ENCODE measurements at places on chromosomes 7 and 10. TPM values are rescaled to one million over a fixed set of nuclear protein-coding genes. Genes with fewer than 3 reads are reported as not detected.

GRCh38 chr7:66054063-66054462, 21.6 kb upstream of the ASL start:
- no peak for DNase-seq
- H3K27me3 ChIP-seq, result no peaks in the 10 kb centered on the region
- H3K4me3 ChIP-seq, result no peak overlapping the region
- H3K27ac ChIP-seq, result no peak overlapping the region

- H3K4me1 ChIP-seq, result no peaks in the 10 kb centered on the region
- no peak overlapping the region for H3K27ac ChIP-seq
- H3K4me3 ChIP-seq, result no peak overlapping the region
- H3K27me3 ChIP-seq, result no peaks in the 10 kb centered on the region
Observed at GRCh38 chr10:128869101-128869749, 597.8 kb upstream of the MGMT start.

- H3K36me3 ChIP-seq, result no peaks in the 10 kb centered on the region
- H3K27me3 ChIP-seq, result no peaks in the 10 kb centered on the region
- no peak overlapping the region for H3K27ac ChIP-seq
- H3K4me3 ChIP-seq, result no peak overlapping the region
- DNase-seq, result no peak
Observed at GRCh38 chr10:34530778-34531177, 284.3 kb downstream of the PARD3 start.

The RNF148 gene
- 4.9 TPM for total RNA-seq

The RBP3 gene
- not detected for total RNA-seq

The LRRTM3 gene
- total RNA-seq, result not detected

The NXPH1 gene
- total RNA-seq, result 0.28 TPM

DNA sequence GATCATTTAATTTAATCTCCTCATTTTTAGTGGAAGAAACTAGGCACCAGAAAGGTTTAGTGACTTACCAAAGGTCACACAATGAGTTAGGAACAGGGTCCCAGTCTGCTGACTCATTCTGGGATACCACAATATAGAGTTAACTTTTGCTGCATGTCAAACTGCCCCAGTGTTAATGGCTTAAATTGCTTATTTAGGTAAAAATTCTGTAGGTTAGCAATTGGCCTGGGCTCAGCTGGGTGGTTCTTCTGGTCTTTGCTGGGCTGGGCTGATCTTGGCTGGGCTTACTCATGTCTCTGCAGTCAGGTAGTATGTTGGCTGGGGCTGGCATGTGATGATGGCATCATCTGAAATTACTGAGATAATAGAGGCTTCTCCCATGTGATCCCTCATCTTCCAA, 111.6 kb downstream of the EMX2 start:
- H3K36me3 ChIP-seq, result no peaks in the 10 kb centered on the region
- no peaks in the 10 kb centered on the region for H3K27me3 ChIP-seq
- H3K27ac ChIP-seq, result no peak overlapping the region
- no peak for DNase-seq
- no peak overlapping the region for H3K4me3 ChIP-seq

The GTF2IRD1 gene
- 31.3 TPM for total RNA-seq

GRCh38 chr7:20107582-20107981, 109.6 kb downstream of the MACC1 start:
- no peaks in the 10 kb centered on the region for H3K36me3 ChIP-seq
- no peaks in the 10 kb centered on the region for H3K4me1 ChIP-seq
- H3K4me3 ChIP-seq, result no peak overlapping the region
- peak overlapping the region; percentile 75 for H3K27ac ChIP-seq
- H3K27me3 ChIP-seq, result no peaks in the 10 kb centered on the region

The PAXIP1 gene
- 16.3 TPM for total RNA-seq

DNA sequence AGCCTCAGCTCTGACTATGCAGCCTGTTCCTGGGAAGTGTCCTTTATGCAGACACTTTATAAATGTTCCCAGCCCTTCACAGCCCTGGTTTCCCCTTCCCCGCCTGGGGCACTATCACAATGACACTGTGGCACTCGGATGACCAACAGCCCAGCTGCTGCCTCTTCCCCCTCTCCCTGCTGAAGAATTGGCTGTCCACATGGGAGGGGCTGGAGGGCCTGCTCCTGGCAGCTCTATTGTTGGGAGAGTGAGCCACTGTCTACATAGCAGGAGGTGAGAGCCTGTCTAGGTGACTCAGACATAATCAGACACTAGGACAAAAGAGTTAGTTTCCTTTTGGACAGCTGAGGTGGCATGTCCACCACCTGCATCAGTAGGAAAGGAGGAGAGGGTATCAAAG, 437.5 kb downstream of the PLXNA4 start:
- H3K27ac ChIP-seq, result no peak overlapping the region
- no peak for DNase-seq
- no peak overlapping the region for H3K4me3 ChIP-seq
- H3K4me1 ChIP-seq, result no peaks in the 10 kb centered on the region
- no peaks in the 10 kb centered on the region for H3K36me3 ChIP-seq

DNA sequence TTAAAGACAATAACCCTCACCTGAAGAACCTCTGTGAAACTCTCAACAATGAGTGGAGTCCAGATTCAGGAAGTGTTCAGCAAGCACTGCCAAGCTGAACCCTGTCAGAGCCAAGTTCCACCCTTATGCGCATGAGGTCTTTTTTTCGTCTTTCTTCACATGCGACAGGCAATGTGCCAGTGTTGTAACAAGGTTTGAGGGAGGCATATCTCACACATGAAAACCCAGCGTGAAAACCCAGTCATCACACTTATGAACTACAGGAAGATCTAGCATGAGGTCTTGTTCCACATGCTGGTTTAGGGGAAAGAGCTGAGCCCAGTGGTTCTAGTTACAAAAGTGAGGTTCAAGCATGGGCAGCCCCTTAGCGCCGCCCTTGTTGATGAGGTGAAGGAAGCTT, 49.7 kb downstream of the RABGEF1 start:
- H3K27ac ChIP-seq, result no peak overlapping the region
- DNase-seq, result no peak
- H3K4me3 ChIP-seq, result no peak overlapping the region
- no peaks in the 10 kb centered on the region for H3K27me3 ChIP-seq
- H3K4me1 ChIP-seq, result no peaks in the 10 kb centered on the region

The CAV2 gene
- total RNA-seq, result 105 TPM
